ENCODE measurements at places on chromosomes 12 and 14.

DNA sequence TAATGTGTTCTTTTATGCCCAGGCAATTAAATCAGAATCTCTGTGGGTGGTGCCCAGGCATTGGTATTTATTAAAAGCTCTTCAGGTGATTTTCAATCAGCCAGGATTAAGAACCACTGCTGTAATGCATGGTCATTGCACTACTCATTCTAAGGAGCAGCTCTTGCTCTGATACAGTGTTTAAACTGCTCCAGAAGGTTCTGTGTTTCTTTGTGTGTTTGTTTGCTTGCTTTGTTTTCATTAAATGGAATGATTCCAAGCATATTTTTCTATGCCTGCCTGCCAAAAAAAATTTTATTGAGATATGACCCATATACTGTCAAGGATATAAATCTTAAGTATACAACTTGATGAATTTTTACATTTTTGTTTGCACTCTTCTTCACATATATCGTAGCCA lies 54.0 kb downstream of the KCNK13 start:
- no peak for DNase-seq

GRCh38 chr14:50560931-50561285 lies 963 bp downstream of the ATL1 start:
- peak; percentile 76 for DNase-seq

DNA sequence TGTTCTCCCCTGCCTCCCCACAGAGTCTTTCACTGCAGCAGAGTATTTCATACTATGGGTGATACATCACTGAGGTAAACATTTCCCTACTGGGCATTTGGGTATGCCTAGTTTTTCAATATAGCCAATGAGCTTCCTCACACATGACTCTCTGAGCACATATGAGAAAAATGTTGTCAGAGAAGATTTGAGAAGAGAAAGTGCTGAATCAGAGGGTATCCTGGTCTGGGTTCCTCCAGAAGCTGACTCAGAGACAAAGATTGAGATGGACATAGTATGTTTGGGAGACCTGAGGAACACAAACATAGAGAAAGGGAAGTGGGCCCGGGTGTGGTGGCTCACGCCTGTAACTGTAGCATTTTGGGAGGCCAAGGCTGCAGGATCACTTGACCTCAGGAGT lies 12.6 kb downstream of the SLC8B1 start:
- no peak for DNase-seq

DNA sequence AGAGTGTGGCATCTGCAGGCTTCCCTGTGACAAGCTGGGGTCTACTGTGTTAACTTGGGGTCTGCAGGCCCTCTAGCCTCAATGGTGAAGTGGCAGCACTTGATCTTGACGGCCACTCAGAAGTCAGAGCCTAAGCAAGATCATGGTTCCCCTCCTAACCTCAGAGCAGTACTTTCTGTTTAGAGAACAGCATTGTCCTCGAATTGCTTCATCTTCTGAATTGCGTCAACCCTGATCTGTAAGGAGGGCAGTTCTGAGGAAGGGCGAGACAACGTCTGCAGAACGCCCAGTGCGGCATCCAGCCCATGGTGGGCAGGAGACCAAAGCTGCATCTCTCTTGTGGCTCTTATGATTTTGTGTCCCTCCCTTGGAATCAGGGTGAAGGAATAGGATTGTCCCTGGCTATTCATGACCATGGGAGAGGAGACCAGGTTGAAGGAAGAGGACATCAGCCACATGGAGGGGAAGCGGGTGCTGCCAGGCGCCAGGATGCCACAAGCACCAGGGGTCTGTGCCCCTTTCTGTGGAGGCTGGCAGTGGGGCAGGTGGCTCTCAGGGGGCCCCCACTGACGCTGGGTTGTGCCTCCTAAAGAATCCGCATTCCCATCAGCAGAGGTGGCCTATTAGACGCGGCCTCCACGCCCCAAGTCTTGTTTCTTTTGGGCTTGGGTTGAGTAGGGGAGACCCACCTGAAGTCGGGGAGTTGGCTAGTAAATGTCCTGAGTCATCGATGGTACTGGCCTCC lies 2.2 kb downstream of the SERPINA9 start:
- DNase-seq = no peak

DNA sequence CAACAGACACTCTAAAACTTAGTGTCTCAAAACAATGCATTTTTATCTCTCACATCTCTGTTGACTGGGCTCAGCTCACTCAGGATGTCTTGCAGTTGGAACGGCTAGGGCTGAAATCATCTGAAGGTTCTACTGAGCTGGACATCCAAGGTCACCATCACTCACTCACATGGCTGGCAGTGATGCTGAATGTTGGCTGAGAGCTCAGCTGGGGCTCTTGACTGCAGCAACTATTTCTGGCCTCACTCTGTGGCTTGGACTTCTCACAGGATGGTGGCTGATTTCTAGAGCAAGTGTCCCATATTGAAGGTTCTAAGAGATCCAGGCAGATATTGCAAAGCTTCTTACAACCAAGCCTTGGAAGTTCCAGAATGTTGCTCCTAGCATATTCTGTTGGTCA lies 166.5 kb downstream of the ZFP36L1 start:
- no peak for DNase-seq

GRCh38 chr12:60279221-60279620 lies 683.4 kb downstream of the SLC16A7 start:
- DNase-seq = no peak

DNA sequence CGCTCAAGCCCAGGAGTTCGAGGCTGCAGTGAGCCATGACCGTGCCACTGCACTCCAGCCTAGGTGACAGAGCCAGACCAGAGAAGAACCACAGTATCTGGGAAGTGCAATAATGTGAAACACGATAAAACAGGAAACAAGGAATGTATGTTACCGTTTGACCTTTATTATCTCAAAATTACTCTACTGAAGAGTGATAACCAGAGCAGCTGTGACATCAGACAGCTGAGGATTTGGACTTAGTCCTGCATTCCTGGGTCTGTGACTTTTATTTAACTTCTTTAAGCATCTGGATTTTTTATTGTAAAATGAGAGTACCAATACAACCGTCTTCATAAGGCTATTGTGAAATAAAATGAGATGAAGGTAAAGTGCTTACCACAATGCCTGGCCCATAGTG lies 205.7 kb downstream of the EGLN3 start:
- DNase-seq = no peak

DNA sequence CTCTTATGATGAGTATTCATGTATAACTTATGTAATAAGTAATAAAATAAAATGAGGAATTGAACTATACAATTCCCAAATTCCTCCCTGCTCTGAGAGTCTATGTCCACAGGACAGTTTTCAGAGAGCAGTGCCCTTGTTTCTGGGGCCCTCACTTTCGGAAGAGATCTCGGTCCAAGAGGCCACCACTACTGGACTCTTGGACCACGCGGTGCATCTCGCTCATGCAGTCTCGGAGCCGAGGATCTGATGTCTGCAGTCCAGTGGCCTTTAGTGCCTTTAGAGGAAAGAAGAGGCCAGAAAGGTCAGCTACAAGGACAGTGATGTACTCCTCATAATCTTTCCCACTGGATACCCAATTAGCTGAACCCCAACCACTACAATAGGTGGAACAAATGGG lies 8.3 kb downstream of the GLS2 start:
- DNase-seq = no peak

GRCh38 chr12:59055204-59055860 lies 135.0 kb upstream of the LRIG3 start:
- DNase-seq = no peak

DNA sequence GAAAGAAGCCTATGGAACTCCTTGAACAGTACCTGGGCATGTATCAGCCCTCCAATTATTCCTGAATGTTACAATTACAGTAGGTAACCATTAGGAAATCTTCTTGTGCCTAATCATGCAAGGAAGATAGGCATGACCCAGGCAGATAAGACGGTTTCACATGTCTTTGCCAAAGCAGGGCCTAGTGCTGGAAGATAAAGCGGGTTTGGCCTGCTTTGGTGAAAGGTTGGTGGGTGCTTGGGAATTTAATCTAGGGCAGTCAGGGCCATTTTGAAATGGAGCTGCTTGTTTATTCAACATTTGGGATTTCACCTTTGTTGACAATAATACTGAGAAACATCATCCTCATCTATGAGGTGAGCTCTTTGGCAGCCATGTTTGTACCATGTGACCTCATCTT lies 12.5 kb upstream of the SRSF5 start:
- DNase-seq = no peak

DNA sequence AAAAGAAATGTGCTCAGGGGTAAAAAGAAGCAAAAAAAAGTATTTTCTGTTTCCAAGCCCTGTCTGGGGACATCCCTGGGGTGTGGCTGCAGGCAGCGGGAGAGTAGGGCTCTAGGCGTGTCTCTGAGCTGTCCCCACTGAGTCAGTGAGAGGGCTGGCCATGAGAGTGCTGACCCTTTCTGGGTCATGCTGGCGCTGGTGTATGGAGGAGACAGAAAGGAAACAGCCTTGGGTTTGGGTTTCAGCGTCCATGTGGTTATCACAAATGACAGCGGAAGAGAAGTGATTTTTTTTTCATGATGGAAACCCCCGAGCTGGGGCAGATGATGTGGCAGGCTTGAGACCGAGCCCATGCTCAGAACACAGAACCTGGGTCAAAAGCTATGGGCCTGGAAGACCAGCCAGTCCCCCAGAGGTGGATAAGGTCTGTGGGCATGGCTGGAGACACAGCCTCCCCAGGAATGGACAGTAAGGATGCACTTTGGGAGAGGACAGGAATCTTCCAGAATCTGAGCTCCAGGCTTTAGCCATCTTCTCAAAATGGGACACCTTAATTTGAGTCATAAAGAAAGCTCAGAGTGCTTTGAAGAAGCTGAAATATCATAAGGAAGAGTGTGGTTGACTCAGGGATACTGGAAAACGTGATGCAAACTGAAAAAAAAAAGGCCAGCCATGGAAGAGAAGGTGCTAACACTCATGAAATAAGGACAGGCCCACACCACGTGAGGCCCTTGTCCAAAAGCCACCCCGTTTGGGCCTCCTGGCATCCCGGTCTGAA lies 36.2 kb downstream of the SYNE3 start:
- no peak for DNase-seq

- DNase-seq = no peak
These were observed 99.3 kb downstream of the TBX5 start for GRCh38 chr12:114306646-114307045.

DNA sequence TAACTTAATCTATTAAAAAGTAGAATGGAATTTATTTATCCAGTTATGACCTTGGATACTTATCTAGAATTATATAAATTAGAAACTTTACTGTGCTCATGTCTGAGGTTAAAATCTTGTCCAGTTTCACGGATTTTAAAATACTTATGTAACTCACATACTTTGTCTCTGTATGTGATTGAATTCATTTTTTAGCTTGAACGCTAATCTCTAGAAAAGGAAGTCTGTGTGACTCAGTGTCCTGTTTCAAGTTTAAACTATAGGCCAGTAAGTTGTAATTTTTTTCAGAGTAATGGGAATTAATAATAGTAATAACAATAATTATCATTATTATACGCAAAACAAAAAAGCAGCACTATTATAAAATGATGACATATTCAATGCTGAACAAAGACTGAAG lies 168.6 kb downstream of the CPNE8 start:
- no peak for DNase-seq

- DNase-seq = no peak
These were observed 14.1 kb downstream of the RAB35 start for GRCh38 chr12:120102189-120103043.

GRCh38 chr12:460261-461230 lies 807 bp downstream of the B4GALNT3 start:
- DNase-seq = no peak

DNA sequence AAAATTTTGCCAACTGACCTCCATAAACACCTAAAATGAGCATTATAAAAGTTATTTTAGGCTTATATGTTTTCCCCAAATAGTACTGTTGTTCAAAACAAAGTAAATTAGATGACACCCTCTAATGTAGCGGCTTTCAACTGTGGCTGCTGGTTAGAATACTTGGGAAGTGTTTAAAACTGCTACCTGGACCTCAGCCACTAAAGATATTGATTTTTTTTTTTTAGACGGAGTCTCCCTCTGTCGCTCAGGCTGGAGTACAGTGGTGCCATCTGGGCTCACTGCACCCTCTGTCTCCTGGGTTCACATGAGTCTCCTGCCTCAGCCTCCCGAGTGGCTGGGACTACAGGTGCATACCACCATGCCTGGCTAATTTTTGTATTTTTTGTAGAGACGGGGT lies 16.2 kb downstream of the PRORP start:
- DNase-seq = no peak

GRCh38 chr14:46306267-46306666 lies 345.3 kb downstream of the RPL10L start:
- no peak for DNase-seq

DNA sequence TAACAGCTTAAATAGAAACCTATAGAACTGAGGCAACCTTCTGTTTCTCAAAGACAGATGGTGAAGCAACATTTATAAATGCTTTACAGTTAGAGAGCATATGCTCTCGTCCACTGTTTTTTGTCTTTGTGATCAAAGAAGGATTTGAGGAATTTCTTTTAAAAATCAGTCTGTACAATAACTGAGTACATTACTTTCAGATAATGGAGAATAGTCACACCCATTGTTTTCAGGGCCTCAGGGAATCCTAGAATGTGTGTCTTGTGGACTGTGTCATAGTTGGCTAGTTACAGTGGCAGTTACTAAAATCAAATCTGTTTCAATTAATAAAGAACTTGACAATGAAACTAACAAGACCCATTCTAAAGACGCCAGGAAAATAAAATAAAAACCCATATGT lies 107.9 kb downstream of the PRKCH start:
- no peak for DNase-seq

All from midbrain (tissue), 1 donor.